Stimulated activated CD4-positive, alpha-beta T cell treated with anti-CD3 and anti-CD28 coated beads, Interleukin-1b, Interleukin-23, amount 100 ng/mL, for 24 hours (primary cell): ENCODE measurements at places on chromosomes 2 and 18.

DNA sequence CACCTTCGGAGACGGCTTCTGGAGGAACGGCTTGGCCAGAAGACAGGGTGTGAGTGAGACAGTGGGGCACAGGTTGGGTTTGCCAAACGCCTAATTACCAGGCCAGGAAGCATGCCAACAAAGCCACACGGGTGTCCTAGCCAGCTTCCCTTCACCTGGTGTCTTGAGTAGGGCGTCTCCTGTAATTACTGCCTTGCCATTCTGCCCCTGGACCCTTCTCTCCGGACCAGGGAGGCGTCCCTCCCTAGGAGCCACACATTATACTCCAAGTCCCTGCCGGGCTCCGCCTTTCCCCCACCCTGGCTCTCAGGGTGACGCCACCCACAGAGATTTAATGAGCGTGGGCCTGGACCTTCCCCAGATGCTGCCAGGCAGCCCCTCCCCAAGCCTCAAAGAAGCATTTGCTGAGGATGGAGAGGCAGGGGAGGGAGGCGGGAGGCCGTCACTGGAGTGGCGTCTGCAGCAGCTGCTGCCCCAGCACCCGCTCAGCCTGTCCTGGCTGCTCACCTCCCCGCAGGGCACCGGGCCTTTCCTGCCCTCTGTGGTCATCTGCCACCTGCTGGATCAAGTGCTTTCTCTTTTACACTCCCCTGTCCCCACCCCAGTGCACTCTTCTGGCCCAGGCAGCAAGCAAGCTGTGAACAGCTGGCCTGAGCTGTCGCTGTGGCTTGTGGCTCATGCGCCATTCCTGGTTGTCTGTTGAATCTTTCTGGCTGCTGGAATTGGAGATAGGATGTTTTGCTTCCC is 20.7 kb downstream of the FOSL2 start:
- no peak for DNase-seq

- no peak for DNase-seq
Observed at GRCh38 chr2:39638581-39638980, 27.1 kb upstream of the TMEM178A start.

DNA sequence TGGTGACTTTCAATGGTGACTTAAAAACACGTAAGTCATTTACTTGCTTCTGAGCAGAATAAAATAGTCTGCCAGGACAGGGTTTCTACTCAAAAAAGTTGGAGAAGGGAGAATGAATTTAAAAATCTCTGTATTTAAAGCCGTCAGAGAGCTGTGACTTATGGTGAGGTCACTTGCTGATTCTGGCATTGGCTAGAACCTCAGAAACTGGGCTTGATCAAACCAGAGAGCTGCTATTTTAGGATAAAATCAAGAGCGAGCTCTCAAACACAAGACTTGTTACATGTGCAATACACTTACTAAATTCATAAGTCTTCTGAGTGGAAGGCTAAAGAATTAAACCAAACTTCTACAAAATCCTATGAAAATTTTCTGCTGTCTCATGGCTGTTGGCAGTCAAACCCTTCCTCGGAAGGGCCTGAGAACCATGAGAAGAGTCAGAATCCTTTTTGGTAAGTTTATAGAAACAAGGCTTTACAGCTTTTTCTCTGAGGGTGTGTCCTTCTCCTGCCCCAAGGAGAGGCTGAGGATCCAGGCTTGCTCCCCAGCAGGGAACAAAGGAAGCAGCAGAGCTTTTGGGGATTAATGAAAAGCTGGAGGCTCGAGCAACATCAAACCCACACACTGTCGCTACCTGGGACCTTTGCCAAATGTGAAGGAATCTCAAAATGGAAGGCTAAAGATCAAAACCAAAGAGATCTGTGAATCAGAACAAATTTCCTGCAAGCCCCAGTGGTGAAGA is 816.4 kb downstream of the SOCS6 start:
- DNase-seq, result no peak

- DNase-seq, result no peak
Observed at GRCh38 chr2:198347946-198348345, 543.6 kb downstream of the PLCL1 start.

- DNase-seq, result no peak
Observed at GRCh38 chr2:172231508-172231907, 128.8 kb upstream of the DLX2 start.

- no peak for DNase-seq
Observed at GRCh38 chr2:31227110-31227509, 6.8 kb upstream of the EHD3 start.

- DNase-seq, result no peak
Observed at GRCh38 chr18:38243291-38243690, 677.7 kb upstream of the CELF4 start.

- DNase-seq, result no peak
Observed at GRCh38 chr18:54218299-54218698, 6.2 kb downstream of the MBD2 start.

DNA sequence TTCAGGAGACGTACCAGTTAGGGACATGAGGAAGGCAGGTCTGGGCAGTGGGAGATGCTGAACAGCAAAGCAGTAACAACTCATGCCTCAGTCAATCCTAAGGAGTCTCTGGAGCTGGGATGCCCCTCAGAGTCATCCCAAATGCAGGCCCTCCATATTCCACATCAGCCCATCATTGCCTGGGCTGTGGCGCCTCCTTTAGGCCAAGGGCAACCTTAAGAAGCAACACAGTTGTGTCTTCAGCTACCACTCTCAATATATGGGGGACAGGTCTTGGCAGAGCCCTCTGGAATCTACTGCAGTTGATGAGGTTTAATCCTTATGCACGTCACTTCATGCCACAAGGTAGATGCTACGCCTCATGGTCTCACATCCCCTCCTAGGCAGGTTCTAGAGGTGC is 682.0 kb upstream of the RAB6C start:
- no peak for DNase-seq

DNA sequence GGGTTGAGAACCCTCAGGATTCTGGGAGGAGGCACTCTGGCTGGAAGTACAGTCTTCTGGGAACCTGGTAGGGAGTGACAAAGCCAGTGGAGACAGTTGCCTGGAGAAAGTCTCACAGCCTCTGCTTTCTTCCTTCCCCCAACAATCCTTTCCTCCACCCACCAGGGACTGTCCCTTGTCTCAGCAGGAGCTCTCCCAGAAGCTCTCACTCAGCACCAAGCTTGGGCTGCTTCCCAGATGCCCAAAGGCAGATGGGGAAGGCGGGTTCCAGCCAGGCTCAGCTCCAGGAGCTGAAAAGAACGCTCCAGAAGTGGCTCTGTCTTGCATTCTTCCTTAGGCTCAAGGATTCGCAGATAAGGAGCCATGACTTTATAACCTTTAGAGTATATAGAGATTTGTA is 7.6 kb upstream of the NAGK start:
- DNase-seq, result no peak

DNA sequence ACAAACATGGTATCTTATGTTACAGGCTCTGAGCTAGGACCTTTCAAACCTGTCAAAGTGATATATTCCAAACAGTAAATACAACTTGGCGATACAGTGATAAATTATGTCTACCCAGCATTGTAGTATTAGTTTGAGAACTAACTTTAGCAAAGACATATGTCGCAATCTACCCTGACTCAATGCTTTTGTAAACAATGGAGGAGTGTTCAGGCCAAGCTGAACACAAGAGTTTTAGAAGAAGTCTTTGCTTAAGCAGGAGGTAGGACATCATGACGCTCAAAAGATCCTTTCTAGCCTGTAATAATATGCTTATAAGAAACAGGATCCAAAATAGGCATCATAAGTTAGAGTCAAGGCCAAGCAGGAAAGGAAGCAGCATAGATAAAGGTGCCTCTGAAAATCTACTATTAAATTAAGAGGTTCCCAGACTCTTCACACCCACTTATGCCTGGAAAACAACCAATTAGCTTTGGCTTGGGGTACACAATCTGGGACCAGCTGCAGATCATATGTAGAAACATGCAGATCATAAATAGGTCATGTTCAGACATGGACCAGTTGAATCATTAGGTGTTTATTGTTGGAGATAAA is 132.5 kb downstream of the CSRNP3 start:
- DNase-seq, result no peak

GRCh38 chr2:37005118-37005868 is 39.0 kb upstream of the STRN start:
- DNase-seq, result no peak

DNA sequence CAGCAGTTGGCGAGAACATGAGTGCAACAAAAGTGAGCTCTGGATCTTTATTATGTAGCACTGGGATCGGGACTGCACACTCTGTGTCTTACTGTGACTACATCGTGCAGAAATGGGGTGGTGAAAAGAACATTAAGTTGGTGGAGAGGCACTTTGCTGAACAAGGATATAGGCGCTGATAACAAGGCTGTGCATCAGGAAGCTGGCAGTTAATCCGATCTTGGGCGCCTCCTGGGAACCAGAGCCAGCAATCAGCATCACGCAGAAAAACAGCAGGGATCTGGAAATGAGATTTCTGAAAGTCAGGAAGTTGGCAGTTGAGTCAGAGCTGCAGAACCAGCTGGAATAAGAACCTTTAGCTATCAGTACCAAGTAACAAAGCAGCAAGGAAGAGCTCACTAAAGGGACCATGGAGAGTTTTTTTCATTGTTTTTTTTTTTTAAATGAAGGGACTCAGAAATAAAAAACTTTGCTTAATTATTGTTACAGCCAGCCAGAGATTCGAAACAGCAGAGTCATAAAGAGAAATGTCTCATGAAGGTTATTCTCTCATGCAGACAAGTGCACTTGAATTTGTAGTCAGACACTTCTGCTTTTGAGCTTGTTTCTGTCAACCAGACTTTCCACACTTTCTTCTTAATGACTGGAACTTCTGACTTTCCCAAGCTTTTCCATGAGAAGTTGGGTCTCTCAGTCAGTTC is 22.8 kb upstream of the MYO3B start:
- DNase-seq, result no peak

DNA sequence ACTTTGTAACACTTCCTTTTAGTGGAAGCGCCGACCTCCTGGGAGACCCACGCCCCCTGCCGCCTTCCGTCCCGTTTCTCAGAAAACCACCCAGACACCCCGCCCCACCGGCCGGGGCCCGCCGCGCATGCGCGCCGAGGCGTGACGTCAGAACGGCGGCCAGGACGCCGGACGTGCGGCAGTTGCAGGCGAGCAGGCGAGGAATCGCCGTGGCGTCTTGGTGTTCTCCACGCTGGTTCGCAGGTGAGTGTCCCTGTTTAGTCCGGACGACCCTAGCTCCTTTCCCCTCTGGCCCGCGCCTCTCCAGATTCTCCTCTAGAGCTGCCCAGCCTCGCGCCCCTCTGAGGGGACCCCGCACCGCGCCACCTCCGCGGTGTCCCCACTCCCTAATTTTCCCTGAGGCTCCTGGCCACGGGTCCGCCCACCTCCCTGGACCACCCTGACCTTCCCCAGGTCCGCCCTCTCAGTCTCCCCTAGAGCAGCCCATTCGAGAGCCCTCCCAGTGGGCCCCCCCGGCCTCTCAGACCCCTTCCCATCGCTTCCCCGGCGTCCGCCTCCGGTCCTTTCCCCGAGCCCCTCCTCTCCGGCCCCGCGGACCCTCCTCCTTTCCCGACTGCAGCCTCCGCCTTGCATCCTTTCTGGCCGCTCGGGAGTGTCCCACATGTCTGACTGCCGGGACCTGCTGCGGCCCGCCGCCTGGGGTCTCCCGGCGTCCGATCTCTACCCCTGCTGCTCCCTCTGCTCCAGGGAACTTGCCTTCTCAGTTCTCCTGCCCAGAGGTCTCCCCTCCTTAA is at the start of gene PLEKHB2:
Gene PLEKHB2, plus strand, starts transcription at position 181 of the 794 bp plus-strand sequence. CDS start 15,606 bp downstream, outside the sequence.
- peak; percentile 75 for DNase-seq

DNA sequence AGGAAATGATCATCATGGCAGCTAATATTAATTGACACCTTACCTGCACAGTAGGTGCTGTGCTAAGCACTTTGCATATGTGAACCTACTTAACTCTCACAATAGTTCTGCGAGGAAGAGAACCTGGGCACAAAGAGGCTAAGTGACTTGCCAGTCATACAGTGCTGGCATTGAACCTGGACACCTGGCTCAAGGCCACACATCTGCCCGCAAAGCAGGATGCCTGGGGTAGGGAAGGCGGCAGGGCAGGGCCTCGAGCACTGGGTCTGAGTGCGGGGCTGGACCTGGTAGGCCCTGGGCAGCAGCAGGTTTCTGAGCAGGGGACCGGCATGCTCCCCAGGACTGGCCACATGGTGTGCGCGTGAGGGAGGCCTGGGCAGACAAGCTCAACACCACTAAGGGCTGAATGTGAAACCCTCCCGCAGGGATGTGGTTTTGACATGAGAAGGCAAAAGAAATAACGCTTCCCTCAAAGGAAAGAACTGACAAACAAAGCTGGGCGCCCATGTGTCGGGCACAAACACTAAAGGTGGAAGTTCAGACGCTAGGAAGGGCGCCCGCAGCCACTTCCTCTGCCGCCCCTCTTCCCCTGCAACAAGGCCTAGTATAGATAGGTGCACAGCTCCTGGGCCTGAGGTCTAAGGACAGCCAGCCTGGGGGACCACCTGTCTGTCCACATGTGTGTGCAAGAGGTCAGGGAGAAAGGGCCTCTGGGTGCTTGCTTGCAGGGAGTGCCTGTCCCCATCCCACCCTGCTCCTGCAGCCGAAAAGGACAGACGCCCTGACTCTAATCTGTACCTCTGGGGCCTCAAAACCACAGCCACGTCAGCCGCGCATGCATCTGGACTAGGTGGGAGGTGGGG is 92.5 kb downstream of the ZFP36L2 start:
- DNase-seq, result peak; percentile 48

- no peak for DNase-seq
Observed at GRCh38 chr2:236499691-236500578, 69.7 kb upstream of the ACKR3 start.

DNA sequence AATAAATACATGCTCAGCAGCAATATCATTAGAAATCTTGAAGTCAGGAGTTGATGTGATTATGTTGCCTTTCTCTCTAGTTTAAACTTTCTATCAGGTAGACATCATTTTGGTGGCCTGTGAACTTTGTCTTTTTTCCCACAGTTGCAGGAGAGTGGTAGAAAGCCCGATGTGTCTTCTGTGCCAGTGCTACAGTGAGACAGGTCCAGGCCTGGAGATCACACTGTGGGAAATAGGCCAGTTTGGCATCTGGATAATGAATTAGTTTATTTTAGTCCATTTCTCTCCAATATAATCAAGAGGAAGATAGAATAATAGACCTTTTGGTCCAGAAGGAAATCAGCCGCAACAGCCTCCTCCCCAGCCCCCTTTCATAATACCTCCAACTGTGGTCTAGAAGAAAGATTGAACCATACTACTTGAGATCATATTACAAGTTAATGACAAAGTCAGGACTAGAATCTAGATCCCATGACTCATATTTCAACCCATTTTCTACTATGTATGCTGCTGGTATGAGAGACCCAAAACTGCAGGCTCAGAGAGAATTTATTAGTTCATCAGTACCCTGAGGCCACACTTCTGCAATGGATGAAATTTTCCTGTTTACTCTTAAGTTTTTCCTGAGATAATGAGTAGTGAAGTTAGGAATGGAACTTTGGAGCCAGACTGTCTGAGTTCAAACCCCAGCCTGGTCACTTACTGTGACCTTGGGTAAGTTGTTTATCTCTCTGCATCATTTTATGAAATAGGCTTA is 20.6 kb downstream of the KCMF1 start:
- no peak for DNase-seq
